ENCODE measurements at places on chromosomes 16 and 17.
A peak's percentile ranks its signal among the peaks of the same experiment; 100 is the strongest.

GRCh38 chr17:80970044-80970761 is 21.4 kb upstream of the CHMP6 start:
- DNase-seq: peak; percentile 38

DNA sequence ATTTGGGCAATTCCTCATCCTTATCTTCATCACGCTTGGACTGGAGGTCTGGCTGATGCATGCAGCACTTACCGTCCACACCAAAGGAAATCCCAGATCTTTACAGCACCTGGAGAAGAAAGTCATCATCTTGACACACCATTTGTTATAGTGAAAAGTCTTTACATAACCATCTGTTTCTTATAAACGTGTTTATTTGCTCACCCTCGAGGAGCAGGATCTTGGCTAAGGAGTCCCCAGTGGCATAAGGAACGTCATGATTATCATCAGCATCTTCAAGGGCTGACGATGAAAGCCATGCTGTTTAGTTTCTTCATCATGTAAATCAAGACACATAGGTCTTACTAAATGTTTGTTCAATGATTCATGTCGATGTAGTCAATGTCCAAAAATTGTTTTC is 248.8 kb upstream of the ELAC2 start:
- DNase-seq: no peak

DNA sequence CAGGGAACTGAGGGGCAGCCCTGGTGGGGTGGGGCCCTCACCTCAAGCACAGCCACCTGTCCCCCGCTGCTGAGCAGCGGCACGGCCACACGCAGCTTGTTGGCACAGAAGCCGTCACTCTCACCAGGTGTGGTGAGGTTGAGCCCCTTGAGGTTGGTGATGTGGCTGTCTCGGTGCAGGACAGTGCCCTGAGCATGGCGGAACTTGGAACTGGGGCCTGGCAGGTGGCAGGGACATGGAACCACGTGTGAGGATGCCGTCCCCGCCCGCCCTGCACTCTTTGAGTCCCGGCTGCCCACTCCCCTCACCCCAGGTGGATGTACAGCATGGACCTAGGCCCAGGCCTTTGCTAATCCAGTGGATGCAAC is 9.7 kb upstream of the VASN start:
- DNase-seq: no peak

DNA sequence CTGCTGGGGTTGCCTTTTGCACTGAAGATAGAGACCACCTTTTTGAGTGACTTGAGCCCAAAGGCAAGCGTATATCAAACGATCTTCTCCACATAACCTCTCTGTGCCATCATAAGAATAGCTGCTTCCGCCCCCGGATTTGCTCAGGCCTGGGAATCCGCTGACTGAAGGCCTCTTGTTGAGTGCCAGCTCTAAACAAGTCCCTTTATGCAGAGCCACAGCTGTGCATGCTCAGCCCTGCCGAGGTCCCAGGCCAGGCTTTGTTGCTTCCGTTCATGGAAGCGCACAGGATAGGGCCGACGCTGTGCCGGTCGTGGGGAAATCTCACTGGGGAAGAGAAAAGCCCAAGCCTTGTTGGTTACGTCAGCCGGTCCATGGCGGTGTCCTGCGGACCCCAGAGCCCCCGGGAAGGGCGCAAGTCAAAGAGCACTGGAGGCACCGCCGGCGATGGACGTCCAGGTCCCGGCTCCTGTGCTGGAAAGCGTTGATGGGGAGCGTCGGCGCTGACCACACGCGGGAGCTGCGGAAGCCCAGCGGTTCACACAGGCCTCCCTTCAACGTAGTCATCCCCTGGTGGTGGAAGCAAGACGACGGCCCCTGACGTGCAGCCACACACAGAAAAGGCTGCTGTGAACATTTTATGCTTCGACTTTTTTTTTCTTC is 23.5 kb upstream of the RPL13 start:
- DNase-seq: no peak

GRCh38 chr16:47719713-47720112 is 258.6 kb downstream of the PHKB start:
- DNase-seq: no peak

GRCh38 chr17:13508896-13509295 is 92.8 kb downstream of the HS3ST3A1 start:
- no peak for DNase-seq

Data from activated CD4-positive, alpha-beta T cell treated with anti-CD3 and anti-CD28 coated beads for 4 hours (primary cell).